ENCODE measurements at places on chromosomes 5 and 9.

DNA sequence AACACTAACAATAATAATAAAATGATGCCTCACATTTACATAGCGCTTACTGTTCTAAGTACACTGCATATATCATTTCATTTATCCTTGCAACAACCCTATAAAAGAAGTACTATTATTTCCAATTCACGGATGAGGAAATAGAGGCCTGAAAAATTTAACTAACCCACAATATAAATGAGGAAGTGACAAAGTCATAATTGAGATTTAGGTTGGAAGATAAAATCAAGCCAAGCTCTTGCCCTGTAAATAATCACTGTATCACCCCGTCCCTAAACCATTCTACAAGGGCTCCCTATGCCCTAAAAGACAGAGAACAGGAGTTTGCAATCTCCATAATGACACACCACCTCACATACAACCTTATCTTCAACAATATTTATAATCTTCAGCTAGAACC, 49.6 kb downstream of the STRBP start:
- no peak for DNase-seq

- no peak for DNase-seq
These were observed 30.8 kb downstream of the CNTRL start for GRCh38 chr9:121105531-121105930.

- DNase-seq = no peak
These were observed 26.9 kb downstream of the KLHL3 start for GRCh38 chr5:137708796-137709559.

DNA sequence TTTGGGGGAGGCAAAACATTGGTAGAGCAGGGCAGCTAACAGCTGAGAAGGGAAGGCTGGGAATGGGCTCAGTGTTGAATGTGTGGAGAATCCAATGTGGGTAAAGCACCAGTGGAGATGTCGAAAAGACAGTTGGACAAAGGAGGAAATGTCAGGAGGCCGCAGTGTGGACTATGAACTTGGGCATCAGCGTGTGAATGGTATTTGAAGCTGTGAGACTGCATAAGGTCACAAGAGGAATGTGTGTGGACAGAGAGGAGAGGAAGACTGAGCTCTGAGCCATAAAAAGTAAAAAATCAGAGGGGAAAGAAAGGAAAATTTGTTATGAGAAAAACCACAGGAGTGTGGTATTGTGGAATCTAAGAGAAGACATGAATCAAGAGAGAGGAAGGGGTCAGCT, 99.4 kb upstream of the ADAMTS16 start:
- no peak for DNase-seq

DNA sequence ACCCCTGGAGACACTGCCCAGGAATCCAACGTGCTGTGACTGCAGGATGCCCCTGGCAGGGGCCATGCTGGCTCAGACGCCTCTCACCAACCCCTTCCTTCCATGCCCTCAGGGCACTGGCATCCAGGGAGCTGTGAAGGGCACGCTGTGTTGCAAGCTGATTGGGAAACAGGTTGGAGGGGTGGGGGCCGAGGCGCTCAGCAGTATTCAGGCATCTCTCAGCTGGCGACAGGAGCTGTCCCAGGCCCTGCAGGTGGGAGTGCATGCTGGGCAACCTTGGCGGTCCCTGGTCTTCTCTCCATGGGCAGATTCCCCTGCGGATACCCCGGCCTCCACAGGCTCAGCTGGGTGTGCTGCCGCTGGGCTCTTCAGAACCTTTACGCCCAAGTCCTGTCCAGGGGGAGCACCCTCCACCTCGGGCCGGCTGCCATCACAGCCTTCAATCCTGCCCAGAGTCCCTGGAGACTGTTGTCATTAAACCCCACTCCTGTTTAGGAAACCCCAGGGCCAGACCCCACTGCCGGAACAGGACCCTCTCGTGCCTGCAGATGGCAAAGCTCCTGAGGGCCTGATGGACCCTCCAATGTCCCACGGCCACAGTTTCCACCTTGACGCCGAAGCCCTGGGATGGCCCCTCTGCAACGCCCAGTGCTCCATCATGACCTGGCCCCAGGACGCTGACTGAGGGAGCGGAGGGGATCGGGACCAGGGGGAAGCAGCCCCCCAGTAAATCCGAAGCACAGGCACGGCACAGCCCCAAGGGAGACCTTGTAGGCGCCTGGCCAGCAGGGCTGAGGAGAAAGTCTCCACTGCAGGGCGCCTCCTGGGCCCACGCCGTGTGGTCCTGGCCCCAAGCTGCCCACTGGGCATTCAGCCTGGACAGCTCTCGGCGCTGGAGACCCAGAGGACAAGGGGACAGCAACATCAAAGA, 9.3 kb downstream of the TPPP start:
- no peak for DNase-seq

DNA sequence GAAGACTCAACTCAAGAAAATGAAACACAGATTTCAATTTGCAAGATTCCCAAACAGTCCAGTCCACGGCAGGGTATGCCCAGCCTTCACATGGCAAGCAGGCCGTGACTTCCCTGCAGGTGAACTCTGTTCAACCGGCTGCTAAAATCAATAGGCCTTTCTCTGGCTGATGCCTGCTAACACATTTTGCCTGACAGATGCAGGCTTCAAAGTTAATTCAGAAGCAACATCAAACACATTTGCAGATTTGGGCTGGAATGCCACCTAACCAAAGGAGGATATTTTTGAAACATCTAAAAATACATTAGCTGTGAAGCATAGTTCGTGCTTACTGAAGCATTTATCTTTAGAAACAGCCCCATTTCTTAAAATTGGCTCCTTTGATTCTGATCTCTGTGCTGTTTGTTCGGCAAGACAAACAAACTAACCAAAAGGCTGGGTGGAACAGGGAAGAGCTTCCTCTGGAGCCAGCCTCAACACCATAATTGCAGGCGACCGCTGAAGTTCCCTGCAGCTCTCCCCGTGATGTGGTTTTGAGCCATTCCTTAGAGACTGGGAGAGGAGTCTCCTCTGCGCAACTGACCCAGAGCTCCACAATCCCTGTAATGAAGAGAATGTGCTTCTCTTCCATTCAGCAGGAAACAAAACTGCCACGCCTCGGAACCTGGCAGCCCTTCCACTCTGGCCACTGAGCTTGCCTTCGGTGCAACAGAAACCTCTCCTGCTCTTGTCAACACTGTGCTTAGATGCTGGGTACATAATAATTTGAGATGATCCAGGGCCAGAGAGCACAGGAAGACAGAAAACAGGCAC, 126.5 kb downstream of the MYO10 start:
- DNase-seq = no peak

- DNase-seq = no peak
These were observed 17.9 kb downstream of the COL27A1 start for GRCh38 chr9:114172981-114173833.

- no peak for DNase-seq
These were observed 623.2 kb upstream of the FAM174A start for GRCh38 chr5:99911971-99912370.

DNA sequence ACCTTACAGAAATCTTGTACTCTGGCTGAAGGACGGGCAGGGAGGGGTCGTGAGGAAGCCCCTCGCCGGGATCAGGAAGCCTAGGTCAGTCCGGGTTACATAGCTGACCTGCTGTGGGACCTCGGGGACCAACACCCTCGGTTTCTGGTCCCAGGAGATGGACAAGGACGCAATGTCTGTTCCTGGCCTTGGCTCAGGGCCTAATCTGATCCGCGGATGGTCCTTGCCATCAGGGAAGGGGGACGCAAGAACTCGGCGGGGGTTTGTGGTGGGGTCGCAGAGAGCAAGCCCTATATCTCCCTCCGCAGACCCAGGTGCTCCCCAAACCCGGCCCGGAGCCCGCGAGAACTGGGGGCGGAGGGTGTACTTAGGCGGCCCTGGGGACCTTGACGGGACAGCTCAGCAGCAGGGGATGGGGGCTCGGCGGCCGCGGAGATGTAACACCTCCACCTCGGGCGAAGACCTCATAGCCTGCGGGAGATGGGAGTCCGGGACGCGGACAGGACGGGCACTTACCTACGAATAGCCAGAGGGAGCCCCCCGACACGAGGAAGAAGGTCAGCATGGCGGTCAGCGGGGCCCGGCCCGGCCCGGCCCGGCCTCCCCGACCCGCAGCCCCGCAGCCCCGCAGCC, 353 bp downstream of the ACSL6 start:
- no peak for DNase-seq

DNA sequence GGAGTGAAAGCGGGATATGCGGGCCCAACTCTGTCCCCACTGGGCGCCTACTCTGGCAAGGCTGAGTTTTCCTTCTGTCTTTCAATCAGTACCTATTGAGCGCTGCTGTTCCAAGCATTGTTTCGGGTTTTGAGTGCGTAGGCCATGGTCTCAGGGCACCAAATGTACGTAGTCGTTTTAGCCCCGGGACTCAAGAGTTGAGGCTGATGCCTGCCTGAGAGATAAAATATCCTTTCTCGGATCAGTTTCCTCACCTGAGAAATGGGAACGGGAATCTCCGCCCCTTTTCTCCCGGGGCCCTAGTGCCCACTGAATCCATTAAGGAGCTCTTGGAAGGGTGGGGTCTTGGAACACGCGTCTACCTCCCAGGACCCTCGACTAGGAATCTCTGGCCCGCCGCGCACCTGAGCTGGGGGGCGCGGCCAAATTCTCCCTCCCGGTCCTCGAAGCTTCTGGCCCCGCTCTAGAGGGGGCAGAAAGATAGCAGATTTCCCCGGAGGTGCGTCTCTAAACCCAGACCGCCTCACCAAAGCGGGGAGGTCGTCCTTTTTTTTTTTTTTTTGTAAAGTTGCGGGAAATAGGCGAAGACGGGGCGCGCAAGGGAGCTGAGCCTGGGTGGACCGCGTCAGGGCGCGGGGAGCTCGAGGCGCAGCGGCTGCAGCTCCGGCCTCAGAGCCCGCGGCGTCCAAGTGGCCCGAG, 494 bp upstream of the CXXC5 start:
- DNase-seq = no peak

GRCh38 chr5:74543162-74543995, 97.1 kb downstream of the ENC1 start:
- no peak for DNase-seq

GRCh38 chr9:85302938-85303756, 438.6 kb downstream of the AGTPBP1 start:
- no peak for DNase-seq

DNA sequence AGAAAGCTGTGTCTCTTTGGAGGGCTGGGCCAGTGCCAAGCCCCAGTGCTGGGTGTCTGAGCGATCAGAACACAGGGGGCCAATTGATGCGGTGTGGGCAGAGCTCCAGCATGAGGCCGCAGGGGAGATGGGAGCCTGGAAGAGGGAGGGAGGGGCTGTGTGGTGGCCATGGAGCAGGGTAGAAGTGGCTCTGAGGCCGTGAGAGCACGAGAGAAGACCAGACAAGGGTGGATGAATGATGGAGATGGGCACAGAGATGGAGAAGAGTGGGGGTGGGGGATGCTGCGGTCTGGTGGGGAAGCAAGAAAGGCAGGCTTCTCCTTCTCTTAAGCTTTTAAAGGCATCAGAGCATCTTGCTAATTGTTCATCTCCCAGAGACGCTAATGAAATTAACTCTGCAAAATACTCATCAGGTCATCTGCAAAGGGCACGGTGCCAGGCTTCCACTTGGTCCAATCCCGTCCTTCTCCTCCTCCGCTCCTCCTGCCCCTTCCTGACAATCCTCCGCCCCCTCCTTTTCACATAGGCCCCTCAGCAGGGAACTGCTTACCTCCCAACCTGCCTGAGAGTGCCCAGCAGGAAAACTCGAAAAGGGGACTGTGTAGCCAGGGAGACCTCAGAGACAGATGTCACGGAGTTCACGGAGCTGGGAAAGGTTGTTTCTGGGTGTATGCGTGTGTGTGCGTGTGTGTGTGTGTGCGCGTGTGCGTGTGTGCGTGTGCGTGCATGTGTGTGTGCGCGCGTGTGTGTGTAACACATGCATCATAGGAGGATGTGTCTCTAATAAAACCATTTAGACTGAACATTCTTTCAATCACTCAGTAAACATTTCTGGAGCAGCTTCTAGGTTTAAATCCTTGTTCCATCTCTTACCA, 7.1 kb upstream of the UNC5A start:
- no peak for DNase-seq

DNA sequence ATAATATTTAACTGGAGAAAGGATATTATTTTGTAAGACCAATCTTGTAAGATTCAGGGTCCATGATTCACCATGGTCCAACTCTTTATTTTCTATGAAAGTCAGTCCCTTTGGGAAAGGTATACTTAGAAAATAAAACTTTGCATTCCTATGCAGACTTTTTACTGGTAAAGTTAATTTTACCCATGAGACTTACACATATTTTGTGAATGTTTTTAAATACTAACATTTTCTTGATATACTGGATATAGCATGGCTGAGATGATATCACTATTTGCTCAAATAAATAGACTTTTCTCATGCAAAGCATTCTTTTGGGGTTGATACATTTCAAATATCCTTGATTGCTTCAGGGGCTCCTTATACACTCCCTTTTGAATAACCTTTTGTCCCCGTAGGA, 512.1 kb downstream of the MAN2A1 start:
- DNase-seq = no peak

- no peak for DNase-seq
These were observed 38.3 kb downstream of the BICD2 start for GRCh38 chr9:92726348-92726747.

DNA sequence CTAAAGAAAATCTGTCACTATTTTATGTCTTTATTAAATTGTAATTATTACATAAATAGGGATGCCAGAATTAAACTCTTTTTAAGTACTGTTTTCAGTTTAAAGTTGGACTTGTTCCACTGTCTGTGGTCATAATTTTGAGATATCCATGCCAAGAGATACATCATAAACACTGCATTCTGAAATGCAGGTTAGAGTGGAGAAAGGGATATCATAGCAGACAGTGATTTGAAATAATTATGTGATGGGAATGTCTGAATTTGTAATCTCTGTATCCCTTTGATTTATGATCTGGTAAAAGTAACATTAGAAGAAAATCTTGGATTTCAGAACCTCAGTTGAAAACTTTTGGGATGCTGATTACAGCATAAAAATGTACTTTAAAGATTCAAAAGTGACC, 222.1 kb downstream of the GOLPH3 start:
- no peak for DNase-seq

GRCh38 chr5:158921441-158922262, 178.1 kb downstream of the EBF1 start:
- DNase-seq = no peak

DNA sequence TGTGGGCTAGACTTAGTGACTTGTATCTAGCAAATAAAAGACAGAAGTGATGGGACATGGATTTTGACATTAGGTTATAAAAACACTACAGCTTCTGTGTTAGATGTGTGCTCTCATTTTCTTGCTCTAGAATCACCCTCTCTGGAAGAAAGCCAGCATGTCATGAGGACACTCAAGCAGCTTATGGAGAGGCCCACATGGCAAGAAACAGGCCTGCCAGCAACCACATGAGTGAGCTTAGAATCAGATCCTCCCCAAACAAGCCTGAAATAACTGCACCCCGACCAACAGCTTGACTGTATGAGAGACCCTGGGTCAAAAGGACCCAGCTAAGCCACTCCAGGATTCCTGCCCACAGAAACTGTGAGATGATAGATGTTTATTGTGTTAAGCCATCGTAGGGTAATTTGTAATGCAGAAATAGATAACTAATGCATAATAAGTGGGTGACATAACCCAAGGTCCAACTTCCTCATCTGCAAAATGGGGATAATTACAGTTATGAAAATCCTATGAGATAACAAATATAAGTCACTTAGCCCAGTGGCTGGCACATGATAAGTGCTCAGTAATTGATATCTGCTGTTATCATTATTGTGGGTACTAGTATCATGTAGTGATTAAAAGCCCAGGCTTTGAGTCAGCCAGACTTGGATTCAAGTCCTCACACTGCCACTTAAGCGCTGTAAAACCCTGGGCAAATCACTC, 86.5 kb downstream of the KLHL3 start:
- DNase-seq = no peak
